ENCODE measurements at places on chromosomes 7 and 10.

DNA sequence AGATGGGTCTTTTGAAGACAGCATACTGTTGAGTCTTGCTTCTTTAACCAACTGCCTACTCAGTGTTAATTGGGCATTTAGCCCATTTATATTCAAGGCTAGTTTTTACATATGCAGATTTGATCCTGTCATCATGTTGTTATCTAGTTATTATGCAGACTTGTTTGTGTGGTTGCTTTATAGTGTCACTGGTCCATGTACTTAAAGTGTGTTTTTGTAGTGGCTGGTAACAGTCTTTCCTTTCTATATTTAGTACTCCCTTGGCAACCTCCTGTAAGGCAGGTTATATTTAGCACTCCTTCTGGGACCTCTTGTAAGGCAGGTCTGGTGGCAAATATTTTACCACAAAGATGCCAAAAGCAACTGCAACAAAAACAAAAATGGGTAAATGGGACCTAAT, 66.7 kb downstream of the TES start:
- DNase-seq, result no peak

- DNase-seq, result no peak
Measured at GRCh38 chr10:3935141-3935540, 150.1 kb upstream of the KLF6 start.

DNA sequence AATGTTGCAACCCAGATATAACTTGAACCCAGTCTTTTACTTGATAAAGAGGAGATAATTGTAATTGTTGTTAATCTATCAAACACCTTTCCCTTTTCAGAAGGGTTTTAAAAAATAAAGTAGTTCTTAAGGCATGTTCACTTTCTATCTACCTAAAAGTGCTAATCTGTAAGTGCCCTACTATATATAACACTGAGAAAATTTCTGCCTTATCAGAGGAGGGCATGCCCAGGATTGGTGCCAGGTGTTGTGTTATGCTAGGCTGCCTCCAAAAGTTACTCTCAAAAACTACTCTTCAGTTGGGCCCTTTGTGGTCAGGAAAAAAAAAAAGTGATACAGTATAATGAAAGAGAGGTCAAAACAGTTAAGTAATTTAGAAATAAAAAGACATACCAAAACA, 36.3 kb downstream of the SMNDC1 start:
- no peak for DNase-seq

GRCh38 chr7:23014681-23015080, 751 bp upstream of the HYCC1 start:
- DNase-seq, result no peak

DNA sequence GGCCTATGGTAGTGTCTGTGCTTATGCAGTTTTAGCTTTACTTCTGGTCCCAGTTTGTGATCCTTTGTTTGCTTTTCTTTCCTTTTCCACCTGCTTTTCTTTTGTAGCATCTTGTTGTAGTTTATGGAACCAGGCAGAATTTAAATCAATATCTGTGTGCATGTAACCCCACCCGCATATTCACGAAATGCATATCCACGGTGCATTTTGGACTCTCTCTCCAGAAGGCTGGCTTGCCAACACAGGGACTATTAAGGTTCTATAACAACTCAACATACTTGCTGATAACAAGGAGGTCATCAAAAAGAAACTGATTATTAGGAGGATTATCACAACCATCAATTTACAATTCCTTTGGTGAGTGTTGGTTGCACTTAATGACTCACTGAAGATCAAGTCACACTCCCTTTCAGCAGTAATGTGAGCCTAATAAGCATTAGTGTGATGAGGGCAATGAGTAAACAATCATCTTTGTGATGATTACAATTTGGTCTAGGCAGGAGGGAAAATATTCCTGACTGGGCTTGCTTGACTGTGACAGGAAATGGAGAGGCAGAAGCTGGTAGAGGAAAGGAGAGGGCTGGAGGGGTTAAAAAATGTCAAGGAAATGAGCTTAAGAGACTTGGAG, 378.6 kb downstream of the REEP3 start:
- DNase-seq, result no peak

- no peak for DNase-seq
Measured at GRCh38 chr7:39144420-39144819, 166.7 kb downstream of the POU6F2 start.

DNA sequence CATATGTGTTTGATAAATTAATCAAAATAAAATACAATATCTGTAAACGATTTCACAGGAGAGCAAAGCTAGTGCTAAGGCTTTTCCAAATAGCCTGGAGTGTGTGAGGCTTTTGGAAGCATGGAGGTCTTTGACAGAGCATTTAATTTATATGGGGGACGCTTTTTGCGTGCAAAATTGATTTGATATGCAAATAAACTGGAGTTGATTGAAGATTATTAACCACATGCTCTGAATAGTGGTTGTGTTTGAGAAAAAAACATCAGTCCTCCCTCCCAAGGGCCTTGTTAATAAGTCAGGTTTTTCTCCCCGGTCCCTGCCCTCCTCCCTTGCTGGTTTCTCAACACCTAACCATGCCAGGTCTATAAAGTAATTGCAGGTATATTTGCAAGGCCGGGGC, 85.1 kb upstream of the FGFR2 start:
- no peak for DNase-seq

DNA sequence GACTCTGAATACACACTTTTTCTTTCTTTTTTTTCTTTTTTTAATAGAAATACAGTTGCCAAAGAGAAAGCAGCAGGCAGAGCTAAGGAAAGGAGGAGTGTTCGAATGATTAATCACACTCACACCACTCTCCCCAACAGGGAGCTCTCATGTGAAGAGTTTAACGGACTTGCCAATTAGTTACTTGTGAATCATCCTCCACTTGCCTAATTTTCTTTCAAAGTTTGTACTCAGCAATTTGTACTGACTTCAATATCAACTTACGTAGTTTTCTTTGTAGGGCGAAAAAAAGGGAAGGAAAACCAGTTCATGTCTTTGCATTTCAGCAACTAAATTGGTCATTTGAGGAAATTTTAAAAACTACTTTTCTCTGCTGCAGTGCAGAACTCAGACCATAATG, 109.2 kb downstream of the PIP4K2A start:
- no peak for DNase-seq

DNA sequence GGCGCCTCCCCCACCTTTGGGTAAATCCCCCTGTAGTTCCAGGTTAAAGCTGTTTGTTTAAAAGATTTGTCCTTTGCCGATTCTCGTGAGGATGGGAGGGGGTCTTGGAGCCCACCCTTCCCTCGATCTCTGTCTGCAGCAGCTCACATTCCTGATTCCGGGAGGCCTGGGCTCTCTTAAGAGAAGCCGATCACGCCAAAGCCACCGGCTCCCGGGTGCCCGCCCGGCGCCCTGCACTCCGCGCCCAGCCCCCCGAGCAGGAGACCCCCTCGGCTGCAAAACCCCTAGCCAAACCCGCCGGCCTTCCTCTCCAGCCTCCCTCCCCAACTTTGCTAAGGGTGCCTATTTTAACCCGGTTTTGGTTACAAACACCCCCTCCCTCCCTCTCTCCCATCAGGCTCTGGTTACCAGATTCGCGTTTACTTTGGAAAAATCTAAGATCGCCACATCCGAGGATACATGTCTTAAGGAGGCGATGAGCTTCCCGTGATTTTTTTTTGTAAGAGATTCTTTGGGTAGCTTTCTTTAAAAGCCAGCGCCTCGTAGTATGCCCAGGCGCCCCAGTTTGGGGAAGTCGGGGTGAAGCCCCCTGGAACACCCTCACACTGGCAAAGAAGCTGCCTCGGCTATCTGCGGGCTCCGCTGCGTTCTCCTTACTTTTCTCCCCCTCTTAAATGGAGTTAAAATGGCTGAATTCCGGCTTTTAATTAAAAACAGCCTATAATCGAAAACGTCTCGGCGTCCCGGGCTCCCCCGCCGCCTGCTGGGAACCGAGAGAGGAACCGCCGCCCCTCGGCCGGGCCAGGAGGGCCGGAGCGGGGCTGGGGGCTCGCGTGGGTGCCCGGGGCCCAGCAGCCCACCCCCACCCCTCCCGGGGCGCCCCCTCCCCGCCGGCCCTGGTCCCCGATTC, 983 bp downstream of the TNRC18 start:
- DNase-seq, result no peak

DNA sequence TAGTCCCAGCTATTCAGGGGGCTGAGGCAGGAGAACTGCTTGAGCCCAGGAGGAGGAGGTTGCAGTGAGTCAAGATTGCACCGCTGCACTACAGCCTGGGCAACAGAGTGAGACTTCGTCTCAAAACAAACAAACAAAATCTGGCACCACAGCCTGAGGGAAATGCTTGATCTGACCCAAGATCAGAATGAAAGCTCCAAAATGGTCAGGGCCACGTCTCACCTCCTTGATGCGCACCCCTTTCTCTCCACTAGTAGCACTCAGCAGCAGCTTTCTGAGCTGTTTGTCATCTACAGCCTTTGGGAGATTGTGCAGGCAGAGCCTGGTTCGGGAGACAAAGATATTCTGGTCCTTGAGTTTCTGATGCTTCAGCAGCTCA, 22.7 kb downstream of the RBM28 start:
- no peak for DNase-seq

GRCh38 chr7:104951546-104951945, 62.5 kb upstream of the KMT2E start:
- DNase-seq, result no peak

DNA sequence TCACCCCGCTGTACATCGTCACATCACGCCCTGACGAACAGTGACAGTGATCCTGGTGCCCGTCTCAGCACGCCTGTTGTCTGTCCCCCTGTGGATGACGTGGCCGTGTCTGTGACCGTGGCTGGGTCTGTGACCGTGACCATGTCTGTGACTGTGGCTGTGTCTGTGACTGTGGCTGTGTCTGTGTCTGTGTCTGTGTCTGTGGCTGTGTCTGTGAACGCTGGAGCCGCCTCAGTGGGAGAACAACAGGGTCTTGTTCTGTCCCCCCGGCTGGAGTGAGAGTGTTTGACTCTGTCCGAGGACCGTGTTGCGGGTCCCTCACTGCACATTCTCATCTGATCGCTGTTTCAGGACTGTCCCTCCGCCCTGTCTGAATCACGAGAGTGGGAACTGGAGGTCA, 202.2 kb downstream of the TCERG1L start:
- no peak for DNase-seq

- no peak for DNase-seq
Measured at GRCh38 chr10:119368991-119369869, 161.9 kb downstream of the GRK5 start.

DNA sequence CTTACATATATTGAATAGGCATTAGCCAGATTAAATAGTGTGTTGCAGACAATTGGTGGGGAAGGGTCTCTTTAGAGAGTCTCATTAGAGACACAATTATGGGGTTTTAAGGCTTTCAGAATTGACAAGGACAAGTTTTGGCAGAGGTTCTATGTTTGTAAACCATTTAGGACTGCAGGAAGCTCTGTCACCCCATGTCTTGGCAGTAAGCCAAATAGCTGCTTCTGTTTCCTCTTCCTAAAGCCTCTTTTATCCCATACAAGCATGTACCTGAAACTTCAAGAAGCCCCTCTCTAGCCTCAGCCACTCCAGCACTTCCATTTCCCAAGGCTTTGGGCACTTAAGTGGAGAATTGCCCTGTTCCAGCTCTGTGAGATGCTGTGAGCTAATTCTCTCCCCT, 21.8 kb upstream of the LRRC4 start:
- DNase-seq, result no peak

- no peak for DNase-seq
Measured at GRCh38 chr7:129951226-129952085, 1.3 kb downstream of the UBE2H start.

DNA sequence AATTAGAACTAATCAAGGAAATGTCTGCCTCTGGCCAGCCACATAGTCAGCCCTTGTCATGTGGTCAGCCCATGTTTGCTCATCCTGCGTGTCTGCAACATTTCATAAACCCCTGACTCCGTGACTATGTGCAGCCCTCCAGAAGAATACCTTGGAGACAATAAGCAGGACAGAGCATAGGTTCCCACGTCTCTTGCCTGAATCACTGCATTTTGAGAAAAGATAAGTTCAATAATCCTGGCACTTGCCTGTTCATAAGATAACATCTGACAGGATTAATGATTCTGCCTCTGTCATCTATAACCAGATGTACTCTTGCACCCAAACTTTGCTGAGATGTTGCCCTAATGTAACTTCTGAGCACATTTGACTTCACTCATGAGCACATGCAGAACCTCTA, 78.4 kb downstream of the AKR1D1 start:
- no peak for DNase-seq

GRCh38 chr10:78577712-78578111, 491.1 kb upstream of the ZMIZ1 start:
- DNase-seq, result no peak

DNA sequence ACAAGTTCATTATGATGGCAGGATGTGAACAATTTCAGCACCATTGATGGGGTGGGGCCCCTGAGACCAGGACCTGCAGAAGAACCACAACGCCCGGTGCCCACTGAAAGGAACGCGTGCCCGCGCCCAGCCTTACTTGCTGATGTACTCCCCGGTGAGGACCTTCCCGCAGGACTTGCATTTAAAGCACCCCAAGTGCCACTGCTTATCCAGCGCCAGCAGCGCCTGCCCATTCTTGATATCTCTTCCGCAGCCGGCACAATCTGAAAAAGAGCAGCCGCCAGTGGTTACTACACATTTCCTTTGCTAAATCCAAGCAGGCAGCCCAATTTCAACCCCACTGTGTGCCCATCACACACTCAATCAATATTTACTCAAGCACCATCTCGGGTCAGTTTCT, 110.6 kb downstream of the ABLIM1 start:
- no peak for DNase-seq

DNA sequence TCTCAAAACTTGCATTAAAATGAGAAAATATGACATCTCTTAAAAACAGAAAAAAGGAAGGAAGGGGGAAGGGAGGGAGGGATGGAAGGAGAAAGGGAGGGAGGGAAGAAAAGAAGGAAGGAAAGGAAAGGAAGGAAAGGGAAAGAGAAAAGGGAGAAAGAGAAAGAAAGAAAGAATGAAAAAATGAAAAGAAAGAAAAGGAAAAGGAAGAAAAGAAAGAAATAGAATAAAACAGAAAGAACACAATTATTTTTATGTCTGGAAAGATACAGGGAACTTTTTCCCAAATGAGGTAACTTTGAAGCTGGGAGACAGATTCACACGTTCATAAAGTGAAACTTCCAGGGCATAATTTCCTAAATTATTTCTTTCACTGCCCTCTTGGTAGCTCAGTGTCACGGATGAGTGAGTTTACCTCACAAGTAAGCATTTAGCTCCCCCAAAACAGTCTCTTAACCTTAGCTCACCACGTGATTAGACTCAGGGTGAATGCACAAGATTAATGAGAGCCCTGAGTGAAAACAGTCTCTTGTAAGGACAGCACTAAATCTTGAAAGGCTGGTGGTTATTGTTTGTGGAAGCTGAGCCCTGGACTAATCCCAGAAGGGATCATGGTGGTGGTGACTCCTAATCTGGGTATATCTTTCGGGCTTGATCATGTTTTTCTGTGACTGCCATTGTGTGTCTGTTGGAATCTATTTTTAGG, 74.1 kb upstream of the HDAC9 start:
- no peak for DNase-seq

DNA sequence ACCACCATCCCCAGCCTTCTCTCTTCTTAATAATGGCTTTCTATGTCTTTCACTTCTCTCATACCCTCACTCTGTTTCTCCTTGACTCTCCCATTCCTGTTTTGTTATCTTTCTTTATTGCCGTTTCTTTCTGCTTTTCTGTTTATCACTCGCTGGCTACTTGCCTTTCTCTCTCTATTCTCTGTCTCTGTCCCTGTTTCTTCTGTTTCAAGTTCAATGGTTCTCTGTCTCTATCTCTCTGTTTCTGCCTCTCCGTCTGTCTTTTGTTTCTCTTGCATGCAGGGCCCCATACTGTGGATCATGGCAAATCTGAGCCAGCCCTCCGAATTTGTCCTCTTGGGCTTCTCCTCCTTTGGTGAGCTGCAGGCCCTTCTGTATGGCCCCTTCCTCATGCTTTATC, at the start of gene OR6V1:
TSS of gene OR6V1 (plus strand) at position 301 of the 400 bp plus-strand sequence. CDS start at position 301, 0 bp downstream.
- DNase-seq, result no peak

- no peak for DNase-seq
Measured at GRCh38 chr10:107576746-107577145, 412.2 kb upstream of the SORCS1 start.

Data from NCI-H510A (cell line).